ENCODE measurements at places on chromosomes 4 and X.
A peak's percentile ranks its signal among the peaks of the same experiment; 100 is the strongest.

- DNase-seq, result no peak
Measured at GRCh38 chr4:44494810-44495701, 46.4 kb upstream of the KCTD8 start.

DNA sequence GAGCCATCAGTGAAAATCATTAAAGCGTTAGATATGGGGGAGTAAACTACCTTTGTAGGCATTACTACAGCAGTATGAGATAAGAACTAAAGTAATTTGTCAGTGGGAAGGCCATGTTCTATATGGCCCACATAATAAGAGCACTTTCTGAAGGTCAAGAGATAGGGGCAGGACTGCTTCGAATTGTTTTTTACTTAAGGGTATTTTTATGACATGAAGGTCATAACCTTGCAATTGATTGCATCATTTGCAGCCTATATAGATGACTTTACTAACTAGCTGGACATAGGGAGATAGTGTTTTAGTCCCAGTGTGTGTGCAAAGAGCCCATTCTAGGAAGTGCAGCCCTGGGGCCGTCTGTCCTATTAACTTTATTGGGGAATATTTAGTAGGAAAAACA is 23.6 kb upstream of the GC start:
- no peak for DNase-seq

DNA sequence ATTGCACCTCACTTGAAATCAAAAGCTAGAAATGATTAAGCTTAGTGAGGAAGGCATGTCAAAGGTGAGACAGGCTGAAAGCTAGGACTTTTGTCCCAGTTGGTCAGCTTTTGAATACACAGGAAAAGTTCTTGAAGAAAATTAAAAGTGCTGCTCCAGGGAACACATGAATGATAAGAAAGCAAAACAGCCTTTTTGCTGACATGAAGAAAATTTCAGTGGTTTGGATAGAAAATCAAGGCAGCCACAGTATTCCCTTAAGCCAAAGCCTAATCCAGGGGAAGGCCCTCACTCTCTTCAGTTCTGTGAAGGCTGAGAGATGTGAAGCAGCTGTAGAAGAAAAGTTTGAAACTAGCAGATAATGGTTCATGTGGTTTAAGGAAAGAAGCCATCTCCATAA is 150.8 kb downstream of the ADGRL3 start:
- no peak for DNase-seq

DNA sequence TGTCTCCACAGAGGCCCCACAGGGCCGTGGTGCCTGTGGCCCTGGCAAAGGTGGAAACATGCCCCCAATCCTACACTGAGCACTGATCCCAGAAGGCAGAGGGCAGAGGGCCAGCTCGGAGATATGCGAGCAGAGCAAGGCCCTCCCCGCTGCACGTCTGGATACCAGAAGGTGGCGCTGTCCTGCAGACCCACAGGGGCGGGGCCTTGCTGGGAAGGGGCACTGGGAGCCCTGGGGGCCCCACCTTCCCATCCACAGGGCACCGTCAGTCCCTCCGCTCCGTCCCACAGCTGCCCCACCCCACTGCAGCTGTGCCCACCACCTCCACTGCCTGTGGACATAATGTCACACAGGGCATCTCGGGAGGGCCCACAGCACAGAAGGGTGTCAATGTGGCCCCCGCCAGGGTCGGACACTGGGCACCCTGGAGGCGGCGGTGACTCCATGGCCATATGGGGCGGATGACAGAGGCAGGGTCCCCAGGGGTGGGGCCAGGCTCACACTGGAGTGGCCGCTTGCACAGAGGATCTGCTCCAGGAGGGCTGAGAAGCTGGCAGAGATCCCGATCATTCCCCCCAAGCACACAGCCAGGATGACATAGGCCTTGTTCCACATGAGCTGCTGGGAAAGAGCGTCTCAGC is 4.8 kb downstream of the SLC49A3 start:
- no peak for DNase-seq

DNA sequence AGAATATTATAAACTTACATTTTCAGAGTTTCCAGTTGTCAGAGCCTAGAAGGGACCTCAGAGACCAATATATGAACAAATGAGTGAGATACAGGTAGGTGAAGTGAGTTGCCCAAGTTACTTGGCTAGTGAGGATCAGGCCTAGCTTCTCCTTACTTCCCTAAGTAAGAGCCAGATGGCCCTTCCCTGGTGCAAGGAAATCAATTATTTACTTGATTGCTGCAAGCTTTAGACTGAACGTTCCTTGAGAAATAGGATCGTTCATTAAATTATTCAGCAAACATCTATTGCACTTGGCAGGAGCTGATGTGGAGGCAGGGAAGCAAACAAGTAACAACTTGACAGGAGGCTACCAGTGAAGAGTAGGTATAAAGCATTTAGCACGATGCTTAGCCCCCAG is 117.8 kb downstream of the EFHC2 start:
- DNase-seq, result no peak

DNA sequence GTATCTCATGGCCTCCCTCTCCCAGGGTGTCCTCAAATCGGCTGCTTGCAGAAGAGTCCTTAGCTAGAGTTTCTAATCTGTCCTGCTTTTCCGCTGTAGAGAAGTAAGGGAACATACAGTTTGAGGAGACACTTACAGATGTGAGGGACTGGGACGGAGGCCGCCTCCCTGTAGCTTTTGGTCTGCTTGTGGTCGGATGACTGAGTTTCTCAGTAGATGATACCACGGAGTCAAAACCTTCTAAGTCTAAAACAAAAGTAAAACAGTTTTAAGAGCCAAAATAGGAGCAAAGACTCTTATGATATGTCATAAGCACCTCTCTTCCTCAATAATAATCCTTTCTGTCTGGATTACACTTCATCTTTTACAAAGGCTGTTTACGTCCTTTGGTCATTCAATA is 34.5 kb upstream of the MAP3K15 start:
- no peak for DNase-seq

DNA sequence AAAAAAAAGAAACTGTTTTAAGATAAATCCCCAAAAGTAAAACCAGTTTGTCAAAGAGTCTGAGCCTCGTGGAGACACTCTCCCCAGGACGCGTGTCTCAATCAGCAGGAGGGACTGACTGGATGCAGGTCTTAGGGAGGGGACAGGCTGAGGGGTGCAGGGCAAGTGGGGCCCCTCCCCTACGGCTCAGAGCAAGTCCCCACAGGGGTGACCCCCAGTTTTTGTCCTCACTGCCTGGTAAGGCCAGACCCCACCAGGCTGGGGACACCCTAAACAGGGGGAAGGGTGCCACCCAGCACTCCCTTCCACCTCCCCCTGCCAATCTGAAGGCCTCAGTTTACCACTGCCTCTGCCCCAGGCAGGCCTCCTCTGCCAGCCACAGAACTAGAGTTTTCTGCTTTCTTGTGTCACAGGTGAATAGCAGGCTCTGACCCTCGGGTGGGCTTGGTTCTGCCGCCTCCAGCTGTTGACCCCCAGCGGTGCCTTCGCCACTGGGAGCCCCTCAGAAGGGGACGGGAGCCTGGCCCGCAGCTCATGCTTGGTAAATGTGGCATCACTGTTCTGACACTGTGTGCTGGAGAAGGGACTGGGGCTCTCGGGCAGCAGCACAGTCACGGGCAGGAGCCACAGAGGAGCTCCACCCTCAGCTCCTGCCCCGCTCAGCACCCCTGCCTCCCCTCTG is 69.8 kb upstream of the MXD4 start:
- DNase-seq, result no peak

DNA sequence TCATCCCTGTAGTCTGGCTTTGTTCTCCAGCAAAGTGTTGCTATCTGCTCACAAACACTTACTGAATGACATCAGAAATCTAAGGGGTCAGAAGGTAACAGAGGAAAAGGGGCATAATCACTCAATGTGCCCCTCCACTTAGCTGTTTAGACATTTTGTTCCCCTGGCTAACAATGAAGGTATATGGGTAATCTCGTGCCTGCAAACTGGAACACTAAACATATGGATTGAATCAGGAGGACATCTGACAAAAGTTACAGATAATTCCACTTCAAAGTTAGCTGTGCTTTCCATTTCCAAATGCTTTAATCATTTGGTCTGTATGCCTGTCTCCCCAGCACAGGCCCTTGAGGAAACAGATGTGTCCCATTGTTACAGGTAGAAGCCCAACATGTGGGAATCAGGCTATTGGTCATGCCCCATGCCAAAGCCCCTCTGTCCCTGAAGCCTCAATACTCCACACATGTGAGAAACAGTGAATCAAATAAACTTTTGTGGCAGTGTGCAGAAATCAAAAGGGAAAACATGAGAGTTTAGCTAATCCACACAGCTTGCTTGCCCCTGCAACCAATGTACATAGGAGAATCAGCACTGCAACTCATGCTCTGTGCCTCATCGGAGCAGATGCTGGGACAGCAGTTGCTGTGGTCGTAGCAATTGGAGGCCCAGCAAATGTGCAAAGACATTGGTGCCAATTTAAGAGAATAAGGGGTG is 111.7 kb downstream of the RNF150 start:
- no peak for DNase-seq

GRCh38 chr4:100268789-100269188 is 78.5 kb upstream of the DDIT4L start:
- DNase-seq, result no peak

GRCh38 chrX:70497026-70497425 is 52.4 kb downstream of the DLG3 start:
- DNase-seq, result no peak

DNA sequence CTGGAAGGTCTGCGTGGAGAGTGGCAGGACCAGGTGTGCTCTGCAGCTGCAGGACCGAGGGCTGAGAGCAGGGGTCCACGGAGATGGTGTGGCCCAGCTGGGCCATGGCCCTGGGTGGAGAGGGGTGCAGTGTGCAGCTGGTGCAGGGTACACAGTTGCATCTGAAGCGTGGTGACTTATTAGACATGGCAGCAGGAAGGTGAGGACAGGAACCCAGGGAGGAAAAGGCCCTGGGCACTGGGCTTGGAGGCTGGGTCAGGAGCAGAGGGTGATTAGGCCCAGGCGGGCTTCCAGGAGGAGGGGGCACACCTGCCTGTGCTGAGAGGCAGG is 214.6 kb upstream of the PSAPL1 start:
- DNase-seq, result no peak

DNA sequence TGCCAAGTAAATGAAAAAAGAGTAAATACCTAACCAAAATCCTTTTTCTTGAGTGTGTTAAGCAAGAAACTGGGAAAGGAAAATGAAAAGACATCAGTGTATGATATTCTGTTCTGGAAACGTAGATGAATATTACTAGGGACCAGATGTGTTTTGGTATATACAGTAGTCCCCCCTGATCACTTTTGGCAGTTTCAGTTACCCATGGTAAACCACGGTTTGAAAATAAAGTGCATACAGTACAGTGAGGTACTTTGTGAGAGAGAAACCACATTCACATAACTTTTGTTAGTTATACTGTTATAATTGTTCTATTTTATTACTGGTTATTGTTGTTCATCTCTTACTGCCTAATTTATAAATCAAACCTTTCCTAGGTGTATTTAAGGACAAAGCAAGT is 250.9 kb downstream of the TENM3 start:
- DNase-seq, result no peak

DNA sequence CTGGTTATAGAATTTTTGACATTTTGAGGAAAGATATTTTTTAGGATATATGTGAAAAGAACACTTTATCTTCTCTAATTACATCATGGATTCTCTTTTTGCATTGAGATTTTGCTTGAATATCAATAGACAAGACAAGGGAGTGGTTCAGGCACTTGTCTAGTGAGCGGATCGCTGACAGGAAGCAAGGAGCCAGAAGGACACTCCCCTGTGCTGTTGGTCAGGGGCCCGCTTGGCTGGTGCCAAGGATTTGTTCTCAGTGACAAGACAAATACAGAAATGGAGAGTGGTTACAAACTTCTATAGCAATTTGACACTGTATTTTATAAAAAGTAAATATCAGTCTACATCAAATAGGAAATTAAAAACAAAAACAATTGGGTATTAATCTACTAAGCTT is 60.0 kb downstream of the SLC9B1 start:
- DNase-seq, result no peak

GRCh38 chr4:64715741-64716140 is 306.5 kb upstream of the TECRL start:
- DNase-seq, result no peak

DNA sequence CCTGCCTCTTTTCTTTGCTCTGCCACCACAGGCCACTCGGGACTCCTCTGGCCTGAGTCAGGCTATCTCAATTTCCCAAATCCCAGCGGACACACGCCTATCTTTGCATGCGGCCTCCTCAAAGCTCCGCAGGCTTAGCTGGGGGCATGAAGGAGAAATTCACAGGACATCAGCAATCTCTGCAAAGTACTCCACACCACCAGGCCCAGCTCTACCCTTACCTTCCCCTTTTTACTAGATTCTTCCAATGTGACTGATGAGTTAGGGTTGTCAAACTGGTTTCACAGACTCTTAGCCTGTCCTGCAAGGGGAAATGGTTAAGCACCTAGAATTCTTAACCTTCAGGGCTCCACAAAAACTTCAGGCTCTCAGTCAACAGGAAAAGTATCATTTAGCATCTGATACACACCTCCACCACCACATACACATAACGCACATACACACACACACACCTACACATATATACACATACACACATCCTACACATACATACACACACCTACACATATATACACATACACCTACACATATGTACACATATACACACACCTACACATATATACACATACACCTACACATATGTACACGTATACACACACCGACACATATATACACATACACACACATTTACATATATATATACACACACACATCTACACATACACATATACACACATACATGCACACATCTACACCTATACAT is 349.1 kb downstream of the ANK2 start:
- no peak for DNase-seq

DNA sequence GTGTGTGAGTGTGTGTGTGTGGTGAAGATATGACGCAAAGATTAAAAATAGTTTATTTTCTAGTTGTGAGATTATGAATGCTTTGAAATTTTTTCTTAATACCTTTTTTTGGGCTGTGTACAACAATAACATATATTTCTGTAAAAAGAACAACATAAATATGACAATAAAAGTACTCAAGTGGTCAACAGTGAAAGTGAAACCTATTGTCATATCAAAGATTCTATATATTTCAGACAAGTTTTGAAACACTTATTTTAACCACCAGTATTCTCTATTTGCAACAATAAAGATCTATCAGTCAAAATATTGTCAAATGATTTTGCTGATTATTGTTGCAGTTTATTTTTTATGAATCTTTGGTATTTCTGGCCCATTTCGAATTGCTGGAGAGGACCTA is 98.0 kb downstream of the SPOCK3 start:
- no peak for DNase-seq

GRCh38 chr4:45946699-45947098 is 177.2 kb downstream of the GABRG1 start:
- DNase-seq, result no peak

- no peak for DNase-seq
Measured at GRCh38 chr4:118829107-118829506, 6.8 kb downstream of the SEC24D start.

DNA sequence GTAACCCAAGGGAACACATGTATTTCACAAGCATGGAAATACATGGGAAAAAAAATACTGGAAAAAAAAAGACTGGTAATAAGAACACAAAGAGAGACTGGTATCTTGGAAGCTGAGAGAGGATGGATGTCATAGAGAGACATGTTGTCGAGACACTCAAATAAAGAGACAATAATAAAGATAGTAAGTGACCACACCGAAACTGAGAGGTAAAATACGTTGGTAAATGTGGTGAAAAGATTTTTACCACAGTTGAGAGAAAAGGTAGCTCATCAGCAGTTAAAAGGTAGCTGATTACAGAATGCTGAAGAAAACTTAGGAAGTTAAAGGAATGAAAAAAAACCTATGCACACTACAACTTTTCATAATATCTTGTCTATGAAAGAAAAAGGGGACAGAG is 81.1 kb downstream of the ARAP2 start:
- no peak for DNase-seq

- peak; percentile 37 for DNase-seq
Measured at GRCh38 chr4:65510976-65511375, 159.3 kb downstream of the EPHA5 start.

- no peak for DNase-seq
Measured at GRCh38 chrX:9622128-9622527, 143.5 kb downstream of the GPR143 start.
